ENCODE measurements at places on chromosomes 6 and 20. TPM values are rescaled to one million over a fixed set of nuclear protein-coding genes. Genes with fewer than 3 reads are reported as not detected.
A peak's percentile ranks its signal among the peaks of the same experiment; 100 is the strongest.

DNA sequence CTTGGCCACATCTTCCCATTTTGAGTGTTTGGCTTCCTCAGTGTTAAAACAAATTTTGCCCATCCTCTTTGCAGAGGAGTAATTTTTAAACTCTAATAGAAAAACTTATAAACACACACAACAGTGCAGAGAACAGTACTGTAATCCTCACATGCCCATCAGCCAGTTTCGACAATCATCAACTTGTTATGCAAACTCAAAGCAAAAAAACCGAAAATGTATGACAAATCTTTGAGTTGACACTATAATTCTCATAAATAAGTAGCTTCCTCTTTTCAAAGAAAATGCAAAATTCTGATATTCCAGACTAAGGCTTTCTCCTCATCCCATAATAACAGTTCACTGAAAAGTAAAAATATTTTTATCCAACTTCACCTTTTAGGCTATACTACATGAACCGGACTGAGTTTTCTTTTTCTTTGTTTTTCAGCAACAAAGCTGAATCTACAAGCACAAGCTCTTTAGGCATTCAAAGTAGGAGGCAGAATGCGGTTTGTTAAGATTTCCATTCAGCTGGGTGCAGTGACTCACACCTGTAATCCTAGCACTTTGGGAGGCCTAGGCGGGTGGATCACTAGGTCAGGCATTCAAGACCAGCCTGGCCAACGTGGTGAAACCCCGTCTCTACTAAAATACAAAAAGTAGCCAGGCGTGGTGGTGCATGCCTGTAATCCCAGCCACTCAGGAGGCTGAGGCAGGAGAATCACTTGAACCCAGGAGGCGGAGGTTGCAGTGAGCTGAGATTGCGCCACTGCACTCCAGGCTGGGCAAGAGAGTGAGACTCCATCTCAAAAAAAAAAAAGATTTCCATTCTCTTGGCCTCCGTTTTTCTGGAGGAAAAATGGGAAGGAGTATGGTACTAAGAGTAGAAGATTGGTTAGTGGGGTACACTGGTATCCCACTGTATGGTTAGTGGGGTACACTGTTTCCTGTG, 74.8 kb downstream of the GCNT2 start:
- H3K27ac ChIP-seq: no peak overlapping the region
- DNase-seq: no peak
- no peak overlapping the region for H3K4me3 ChIP-seq
- H3K36me3 ChIP-seq: no peaks in the 10 kb centered on the region
- H3K4me1 ChIP-seq: no peaks in the 10 kb centered on the region

The IL17F gene
- total RNA-seq: not detected

DNA sequence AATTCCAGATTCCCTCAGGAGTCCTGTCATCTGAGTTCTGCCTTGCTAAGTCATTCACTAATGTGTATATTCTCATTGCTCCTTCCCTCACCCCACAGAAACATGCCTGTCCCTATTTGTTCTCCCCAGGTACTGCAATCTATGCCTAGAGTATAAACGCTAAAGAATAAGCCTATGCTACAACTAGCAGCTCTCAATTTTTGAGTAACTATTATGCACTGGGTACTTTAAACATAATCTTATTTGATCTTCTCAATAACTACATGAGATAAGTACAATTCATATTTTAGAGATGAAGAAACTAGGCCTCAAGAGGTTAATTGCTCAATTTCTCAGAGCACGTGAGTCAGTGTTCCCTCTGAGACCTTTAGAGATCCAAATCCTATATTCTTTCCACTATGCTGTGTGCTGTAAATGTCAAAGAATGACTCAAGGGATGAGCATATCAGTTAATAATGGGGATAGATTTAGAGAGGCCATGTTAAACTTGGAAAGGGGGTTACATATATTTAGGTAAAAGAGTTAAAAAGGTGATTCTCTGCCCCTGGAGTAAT, 423.8 kb upstream of the ADGRB3 start:
- H3K4me1 ChIP-seq: no peaks in the 10 kb centered on the region
- no peak overlapping the region for H3K4me3 ChIP-seq
- H3K27ac ChIP-seq: no peak overlapping the region
- no peak for DNase-seq
- H3K36me3 ChIP-seq: no peaks in the 10 kb centered on the region
- H3K27me3 ChIP-seq: no peaks in the 10 kb centered on the region

GRCh38 chr20:54648421-54649142, 173.2 kb downstream of the DOK5 start:
- no peaks in the 10 kb centered on the region for H3K36me3 ChIP-seq
- no peak overlapping the region for H3K4me3 ChIP-seq
- no peak for DNase-seq

DNA sequence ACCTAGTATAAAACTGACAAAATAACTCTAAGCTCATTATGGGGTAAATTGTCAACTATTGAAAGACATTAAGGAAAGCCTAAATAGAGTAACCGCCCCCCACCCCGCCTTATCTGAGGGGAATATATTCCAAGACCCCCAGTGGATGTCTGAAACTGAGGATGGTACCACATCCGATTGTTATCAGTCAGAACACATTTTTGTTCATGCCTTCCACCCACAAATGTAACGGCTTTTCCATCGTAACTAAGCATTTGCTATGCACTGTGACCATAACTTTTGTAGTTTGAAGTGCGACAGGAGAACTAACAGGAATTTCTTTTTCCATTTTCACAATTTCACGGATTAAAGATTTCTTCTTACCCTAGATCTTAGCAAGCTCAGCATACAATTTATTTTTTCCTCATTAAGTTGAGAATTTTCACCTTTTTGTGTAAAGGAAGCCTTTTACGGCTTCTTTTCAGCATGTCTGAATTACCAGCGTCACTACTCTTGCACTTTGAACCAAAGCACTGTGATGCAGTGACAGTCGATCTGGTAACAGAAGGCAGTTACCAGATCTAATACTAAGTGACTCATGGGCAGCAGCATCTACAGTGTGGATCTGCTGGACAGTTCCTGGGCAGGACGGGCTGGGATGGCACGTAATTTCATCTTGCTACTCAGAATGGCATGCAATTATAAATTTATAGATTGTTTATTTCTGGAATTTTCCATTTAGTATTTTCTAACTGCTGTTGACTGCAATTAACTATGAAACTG, 11.8 kb downstream of the CFAP61 start:
- H3K27me3 ChIP-seq: no peaks in the 10 kb centered on the region
- H3K36me3 ChIP-seq: no peaks in the 10 kb centered on the region
- no peak for DNase-seq
- H3K4me3 ChIP-seq: no peak overlapping the region
- H3K4me1 ChIP-seq: no peaks in the 10 kb centered on the region
- H3K27ac ChIP-seq: no peak overlapping the region

- no peak for DNase-seq
- no peak overlapping the region for H3K27ac ChIP-seq
- H3K4me1 ChIP-seq: no peaks in the 10 kb centered on the region
- no peak overlapping the region for H3K4me3 ChIP-seq
These were observed 148.0 kb downstream of the TMEM200A start for GRCh38 chr6:130513770-130514169.

- no peak overlapping the region for H3K27ac ChIP-seq
- H3K36me3 ChIP-seq: no peaks in the 10 kb centered on the region
- peaks cover 2% of the 10 kb centered on the region for H3K4me1 ChIP-seq
These were observed 284.8 kb downstream of the BTBD9 start for GRCh38 chr6:38354905-38355304.

GRCh38 chr20:60036746-60037499, 78.7 kb downstream of the CDH26 start:
- no peaks in the 10 kb centered on the region for H3K36me3 ChIP-seq
- H3K4me1 ChIP-seq: peaks cover 18% of the 10 kb centered on the region
- no peaks in the 10 kb centered on the region for H3K27me3 ChIP-seq
- no peak for DNase-seq
- H3K27ac ChIP-seq: no peak overlapping the region

The ARFRP1 gene
- 22.9 TPM for total RNA-seq

GRCh38 chr6:151616091-151616513, 122.3 kb downstream of the CCDC170 start:
- no peak overlapping the region for H3K27ac ChIP-seq
- no peak overlapping the region for H3K4me3 ChIP-seq
- no peaks in the 10 kb centered on the region for H3K4me1 ChIP-seq
- no peaks in the 10 kb centered on the region for H3K36me3 ChIP-seq
- no peak for DNase-seq
- H3K27me3 ChIP-seq: no peaks in the 10 kb centered on the region

DNA sequence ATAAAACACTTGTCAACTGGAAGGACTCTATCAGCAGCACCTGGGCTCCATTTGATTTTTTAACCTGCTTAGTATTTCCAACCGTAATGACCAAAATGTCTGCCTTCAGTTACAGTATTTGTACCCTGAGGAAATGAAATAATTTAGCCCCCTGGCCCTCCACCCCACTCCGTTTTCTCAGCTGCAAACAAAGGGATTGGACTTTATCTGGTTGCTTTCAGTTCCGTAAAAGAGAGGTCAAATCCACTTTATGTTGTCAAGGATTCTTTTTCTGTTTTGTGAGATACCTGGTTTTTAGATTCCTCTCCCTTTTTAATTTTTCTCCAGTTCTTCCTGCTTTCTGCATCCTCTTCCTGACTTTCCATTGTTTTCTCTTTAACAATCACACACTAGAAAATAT, 64.4 kb upstream of the BMP2 start:
- H3K36me3 ChIP-seq: no peaks in the 10 kb centered on the region
- no peak overlapping the region for H3K27ac ChIP-seq
- H3K4me3 ChIP-seq: no peak overlapping the region
- no peaks in the 10 kb centered on the region for H3K27me3 ChIP-seq

The IMPG1 gene
- total RNA-seq: not detected

GRCh38 chr6:40474937-40475336, 112.2 kb downstream of the LRFN2 start:
- no peak overlapping the region for H3K4me3 ChIP-seq
- H3K27ac ChIP-seq: no peak overlapping the region
- no peaks in the 10 kb centered on the region for H3K36me3 ChIP-seq
- no peak for DNase-seq
- no peaks in the 10 kb centered on the region for H3K4me1 ChIP-seq
- H3K27me3 ChIP-seq: no peaks in the 10 kb centered on the region

DNA sequence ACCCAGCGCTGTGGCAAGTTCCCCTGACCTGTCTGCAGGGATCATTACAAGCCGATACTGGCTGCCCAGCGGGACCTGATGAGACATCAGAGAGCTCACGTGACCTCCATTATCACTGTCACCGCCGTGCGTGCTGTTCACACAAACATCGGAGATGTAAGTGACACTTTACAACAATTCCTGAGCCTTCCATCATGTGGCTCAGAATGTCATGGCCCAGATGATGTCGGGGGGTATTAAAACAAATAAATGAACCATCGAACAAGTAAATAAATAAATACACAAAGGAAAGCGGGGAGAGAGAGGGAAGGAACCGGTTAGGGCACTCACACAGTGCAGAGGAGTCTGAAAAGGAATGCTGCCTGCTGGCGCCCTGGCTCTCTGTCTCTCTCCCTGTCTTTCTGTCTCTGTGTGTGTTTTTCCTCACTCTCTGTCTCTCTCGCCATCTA, 195.1 kb downstream of the BMP7 start:
- H3K4me3 ChIP-seq: no peak overlapping the region
- H3K36me3 ChIP-seq: no peaks in the 10 kb centered on the region
- H3K4me1 ChIP-seq: no peaks in the 10 kb centered on the region
- peaks cover 8% of the 10 kb centered on the region for H3K27me3 ChIP-seq
- no peak for DNase-seq
- no peak overlapping the region for H3K27ac ChIP-seq

GRCh38 chr6:29723262-29723665, at the start of gene HLA-F:
Gene HLA-F (plus strand): TSS chr6:29723434. CDS start chr6:29723464, 30 bp downstream.
- H3K27ac ChIP-seq: peak within 1 kb of the TSS; percentile 79

The NKX2-2 gene
- total RNA-seq: not detected

- no peak overlapping the region for H3K27ac ChIP-seq
- no peak overlapping the region for H3K4me3 ChIP-seq
These were observed 46.3 kb upstream of the FABP7 start for GRCh38 chr6:122733259-122733658.

The ASIP gene
- total RNA-seq: not detected

The TMEM200A gene
- total RNA-seq: 0.24 TPM

- peak; percentile 89 for DNase-seq
- H3K4me3 ChIP-seq: no peak overlapping the region
- no peaks in the 10 kb centered on the region for H3K36me3 ChIP-seq
These were observed 26.6 kb downstream of the CNBD2 start for GRCh38 chr20:35994994-35995453.

The GTF3C6 gene
- total RNA-seq: 143 TPM

The BPIFB1 gene
- total RNA-seq: not detected

The AGPAT4 gene
- 0.81 TPM for total RNA-seq

- no peak overlapping the region for H3K4me3 ChIP-seq
- H3K36me3 ChIP-seq: no peaks in the 10 kb centered on the region
- no peaks in the 10 kb centered on the region for H3K27me3 ChIP-seq
- H3K27ac ChIP-seq: no peak overlapping the region
- H3K4me1 ChIP-seq: no peaks in the 10 kb centered on the region
These were observed 59.4 kb downstream of the GNAS-AS1 start for GRCh38 chr20:58791286-58791685.

- H3K4me1 ChIP-seq: no peaks in the 10 kb centered on the region
- H3K4me3 ChIP-seq: no peak overlapping the region
- no peak overlapping the region for H3K27ac ChIP-seq
- H3K36me3 ChIP-seq: peaks cover 88% of the 10 kb centered on the region
- DNase-seq: no peak
These were observed 18.5 kb downstream of the CUL9 start for GRCh38 chr6:43200541-43200940.

The ZGPAT gene
- 10.7 TPM for total RNA-seq
